ENCODE measurements at places on chromosomes 4 and X.

GRCh38 chrX:2689773-2690666 lies 1.1 kb upstream of the CD99 start:
- H3K36me3 ChIP-seq = peaks cover 18% of the 10 kb centered on the region
- peaks cover 24% of the 10 kb centered on the region for H3K4me1 ChIP-seq
- no peak overlapping the region for H3K4me3 ChIP-seq
- no peak for DNase-seq

DNA sequence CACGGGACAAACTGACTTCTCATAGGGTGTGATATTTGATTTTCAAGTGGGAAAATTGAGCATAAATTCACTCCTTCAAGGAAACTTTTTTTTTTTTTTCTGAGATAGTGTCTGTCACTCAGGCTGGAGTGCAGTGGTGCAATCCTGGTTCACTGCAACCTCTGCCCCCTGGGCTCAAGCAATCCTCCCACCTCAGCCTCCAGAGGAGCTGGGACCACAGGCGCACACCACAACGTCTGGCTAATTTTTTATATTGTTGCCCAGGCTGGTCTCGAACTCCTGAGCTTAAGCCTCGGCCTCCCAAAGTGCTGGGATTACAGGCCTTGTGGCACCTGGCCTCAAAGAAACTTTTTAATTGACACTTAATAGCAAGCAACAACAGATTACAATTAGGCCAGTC lies 13.8 kb downstream of the CLDN34 start:
- H3K27ac ChIP-seq = no peak overlapping the region
- H3K27me3 ChIP-seq = no peaks in the 10 kb centered on the region
- H3K4me1 ChIP-seq = no peaks in the 10 kb centered on the region
- H3K36me3 ChIP-seq = no peaks in the 10 kb centered on the region

GRCh38 chr4:53598901-53599300 lies 7.6 kb upstream of the LNX1 start:
- DNase-seq = no peak
- H3K27ac ChIP-seq = no peak overlapping the region
- H3K4me3 ChIP-seq = no peak overlapping the region
- no peaks in the 10 kb centered on the region for H3K36me3 ChIP-seq

GRCh38 chr4:54937501-54937900 lies 187.9 kb downstream of the KDR start:
- peaks cover 18% of the 10 kb centered on the region for H3K4me1 ChIP-seq
- no peak overlapping the region for H3K4me3 ChIP-seq
- H3K27ac ChIP-seq = no peak overlapping the region
- no peaks in the 10 kb centered on the region for H3K27me3 ChIP-seq
- no peak for DNase-seq

DNA sequence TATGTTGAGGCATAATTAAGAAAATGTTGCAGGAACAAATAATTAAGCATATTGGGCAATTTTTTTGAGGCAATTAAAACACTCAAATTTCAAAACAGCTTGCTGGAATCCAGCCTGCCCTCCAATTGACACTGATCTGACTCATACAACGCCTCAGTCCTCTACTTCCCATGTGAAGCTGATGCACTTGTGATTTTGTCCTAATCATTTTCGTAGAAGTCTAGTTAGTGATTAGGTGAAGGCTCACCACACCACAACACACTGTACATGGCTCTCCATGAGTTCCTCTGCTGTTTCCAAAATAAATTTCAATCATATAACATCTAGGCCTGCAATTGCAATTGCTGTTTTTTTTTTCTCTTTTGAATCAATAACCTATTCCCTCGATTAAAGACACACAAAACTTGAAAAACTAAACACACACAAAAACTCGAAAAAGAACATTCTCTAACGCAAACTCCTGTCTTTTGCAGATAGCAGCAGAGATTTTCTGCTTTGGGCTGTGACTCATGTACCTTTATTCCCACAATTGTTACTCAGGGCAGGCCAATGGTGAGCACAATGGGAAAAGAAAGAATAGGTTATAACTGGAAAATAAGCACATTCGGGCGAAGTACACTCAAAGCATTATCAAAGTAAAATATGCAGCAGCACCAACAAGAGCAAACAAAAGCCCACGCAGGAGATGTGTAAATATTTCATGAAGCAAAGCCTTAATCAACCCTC lies 1.7 kb downstream of the GPRIN3 start:
- H3K36me3 ChIP-seq = peaks cover 21% of the 10 kb centered on the region

GRCh38 chr4:110165382-110166286 lies 32.8 kb downstream of the ELOVL6 start:
- DNase-seq = peak; percentile 23
- H3K36me3 ChIP-seq = peaks cover 19% of the 10 kb centered on the region

DNA sequence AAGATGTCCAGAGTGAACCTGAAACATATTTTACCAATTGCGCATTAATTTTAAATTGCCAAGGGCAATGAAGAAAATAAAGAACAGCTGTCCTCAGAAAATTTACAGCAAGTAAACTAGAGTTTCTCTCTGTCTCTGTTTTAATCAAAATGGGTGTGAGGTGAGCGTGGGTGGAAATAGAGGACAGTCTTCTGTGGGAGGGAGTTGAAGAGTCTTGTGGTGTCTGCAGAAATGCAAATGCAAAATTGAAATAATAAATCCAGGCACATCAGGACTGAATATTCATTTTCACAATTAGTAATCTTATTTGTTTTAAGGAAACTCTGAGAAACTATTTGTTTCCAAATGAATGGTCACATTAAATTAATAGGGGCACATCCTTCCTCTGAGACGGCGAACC lies 192.0 kb downstream of the ARHGAP10 start:
- H3K36me3 ChIP-seq = no peaks in the 10 kb centered on the region
- H3K4me1 ChIP-seq = peaks cover 3% of the 10 kb centered on the region

DNA sequence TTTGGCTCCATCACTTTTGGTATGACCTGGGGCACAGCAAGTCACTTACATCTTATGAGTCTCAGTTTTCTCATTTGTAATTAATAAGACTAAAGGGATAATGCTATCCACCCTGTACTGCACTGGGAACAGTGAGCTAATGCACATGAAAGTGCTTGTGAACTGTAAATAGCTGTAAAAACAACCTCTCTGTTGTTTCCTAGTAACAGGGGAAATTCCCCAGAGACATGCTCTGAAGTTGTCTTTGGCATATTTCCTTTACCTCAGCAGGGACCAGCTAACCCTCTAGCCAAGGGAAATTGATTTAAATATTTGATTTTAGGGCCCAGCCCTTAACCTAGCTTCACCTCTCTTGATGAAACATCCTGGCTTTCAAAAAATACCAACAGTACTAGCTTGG lies 6.1 kb upstream of the CYSLTR1 start:
- no peak overlapping the region for H3K27ac ChIP-seq
- H3K27me3 ChIP-seq = no peaks in the 10 kb centered on the region
- peaks cover 33% of the 10 kb centered on the region for H3K4me1 ChIP-seq
- H3K36me3 ChIP-seq = no peaks in the 10 kb centered on the region

DNA sequence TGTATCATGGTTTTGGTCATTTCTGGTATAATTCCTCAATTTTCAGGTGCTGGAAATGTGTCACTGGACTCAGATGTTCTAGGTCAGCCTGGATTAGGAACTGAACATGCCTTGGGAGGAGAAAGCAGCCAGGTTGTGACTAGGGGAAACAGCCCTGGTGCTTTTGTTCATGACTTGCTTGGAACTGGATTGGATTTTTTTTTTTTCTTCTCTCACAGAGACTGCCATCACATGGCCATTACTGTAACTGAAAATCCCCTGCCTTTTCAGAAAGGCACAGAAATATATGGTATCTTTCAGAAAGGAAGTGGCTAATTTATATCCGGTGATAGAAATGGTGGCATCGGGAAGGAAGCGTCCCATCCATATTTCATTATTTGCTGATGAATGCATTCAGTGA lies 34.6 kb downstream of the SEPTIN11 start:
- H3K27ac ChIP-seq = peak overlapping the region; percentile 62
- peaks cover 68% of the 10 kb centered on the region for H3K4me1 ChIP-seq
- no peaks in the 10 kb centered on the region for H3K27me3 ChIP-seq
- H3K36me3 ChIP-seq = peaks cover 27% of the 10 kb centered on the region
- H3K4me3 ChIP-seq = no peak overlapping the region

DNA sequence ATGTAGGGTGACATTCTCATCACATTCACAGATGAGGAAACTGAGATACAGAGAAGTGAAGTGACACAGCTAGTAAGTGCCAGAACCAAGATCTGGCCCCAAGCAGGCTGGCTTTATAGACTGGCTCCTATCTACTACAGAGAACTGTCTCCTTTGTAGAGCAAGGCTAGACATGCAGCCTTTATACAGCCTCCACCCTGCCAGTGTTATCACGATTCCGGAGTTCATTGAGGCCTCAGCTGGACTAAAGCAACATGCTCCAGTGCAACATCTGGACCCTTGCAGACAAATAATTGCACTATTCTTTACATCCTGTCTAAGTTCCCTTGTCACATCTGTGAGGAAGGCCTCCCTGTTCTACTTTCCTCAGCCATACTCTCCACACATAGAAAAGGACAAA lies 58.0 kb upstream of the XIAP start:
- DNase-seq = no peak
- H3K36me3 ChIP-seq = no peaks in the 10 kb centered on the region
- peaks cover 7% of the 10 kb centered on the region for H3K4me1 ChIP-seq
- no peak overlapping the region for H3K27ac ChIP-seq
- H3K4me3 ChIP-seq = no peak overlapping the region

DNA sequence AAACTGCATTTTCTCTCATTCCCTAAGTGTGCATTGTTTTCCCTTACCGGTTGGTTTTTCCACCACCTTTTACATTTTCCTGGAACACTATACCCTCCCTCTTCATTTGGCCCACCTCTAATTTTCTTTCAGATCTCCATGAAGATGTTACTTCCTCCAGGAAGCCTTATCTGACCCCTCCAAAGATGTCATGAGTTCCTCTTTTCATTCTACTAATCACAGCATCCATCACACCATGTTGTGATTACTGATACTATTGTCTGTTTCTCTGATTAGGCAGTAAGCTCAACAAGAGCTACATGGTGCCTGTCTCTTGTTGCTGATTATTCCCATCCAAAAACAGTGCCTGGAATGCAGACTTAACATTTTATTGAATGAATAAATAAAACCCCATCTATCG lies 2.9 kb upstream of the AFP start:
- H3K4me1 ChIP-seq = no peaks in the 10 kb centered on the region
- no peak overlapping the region for H3K27ac ChIP-seq
- H3K4me3 ChIP-seq = no peak overlapping the region
- DNase-seq = no peak
- peaks cover 12% of the 10 kb centered on the region for H3K27me3 ChIP-seq
